ENCODE measurements at places on chromosomes 1 and 21.

DNA sequence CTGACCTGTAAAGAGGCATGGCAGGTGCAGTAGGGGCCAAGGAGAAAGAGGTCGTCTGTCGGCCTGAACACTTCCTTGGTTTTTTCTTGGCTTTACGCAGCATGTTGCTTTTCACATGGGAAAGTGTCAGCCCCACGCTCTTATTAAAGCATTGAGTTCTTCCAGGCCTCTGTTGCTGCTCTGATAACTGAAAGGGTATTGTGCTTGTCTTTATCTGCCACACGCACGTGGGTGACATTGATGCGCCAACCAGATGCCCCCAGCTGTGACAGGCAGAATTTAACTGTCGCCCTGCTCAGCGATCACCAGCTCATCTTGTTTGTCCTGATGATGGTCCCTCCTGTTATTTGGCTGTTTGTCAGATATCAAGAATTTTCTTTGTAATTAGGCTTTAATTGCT is 76.5 kb downstream of the GALNT2 start:
- DNase-seq = no peak

GRCh38 chr1:223628233-223629125 is 37.0 kb downstream of the CAPN8 start:
- no peak for DNase-seq

- DNase-seq = no peak
Observed at GRCh38 chr1:48792961-48793360, 16.3 kb upstream of the BEND5 start.

- DNase-seq = no peak
Observed at GRCh38 chr1:227910511-227911153, 37.1 kb downstream of the WNT9A start.

DNA sequence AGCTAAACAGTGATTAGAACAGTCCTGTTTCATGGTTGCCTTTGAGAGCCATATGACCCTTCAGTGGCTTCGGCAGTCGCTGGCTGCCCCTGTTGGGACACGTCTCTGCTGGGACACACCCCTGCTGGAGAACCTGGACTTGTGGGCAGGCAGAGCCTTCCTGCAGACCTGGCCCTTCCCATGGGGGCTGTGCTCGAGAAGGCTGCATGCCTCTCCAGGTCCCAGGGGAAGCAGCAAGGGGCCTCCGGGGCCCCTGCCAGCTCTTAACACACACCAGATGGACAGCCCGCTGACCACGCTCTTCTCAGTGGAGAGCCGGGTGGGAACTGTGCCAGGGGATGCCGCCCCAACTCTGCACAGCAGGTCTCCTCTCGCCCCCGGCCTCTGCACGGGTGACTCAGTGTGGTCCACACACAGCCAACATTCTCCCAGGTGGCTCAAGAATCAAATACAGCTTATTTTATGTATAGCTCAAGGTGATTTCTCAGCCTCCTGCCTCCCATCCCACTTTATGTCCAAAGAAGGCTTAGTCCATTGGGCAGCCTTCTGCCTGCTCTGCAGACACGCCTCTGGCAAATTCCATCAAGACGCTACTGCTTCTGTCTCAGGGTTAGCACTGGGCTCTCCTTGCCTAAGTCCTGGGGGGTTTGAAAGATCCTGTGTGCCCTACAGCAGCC is 450.8 kb downstream of the KIF26B start:
- no peak for DNase-seq

- DNase-seq = no peak
Observed at GRCh38 chr1:7420470-7421100, 350.5 kb upstream of the VAMP3 start.

GRCh38 chr1:44653107-44653964 is 20.9 kb downstream of the TMEM53 start:
- no peak for DNase-seq

- DNase-seq = peak; percentile 71
Observed at GRCh38 chr1:65924471-65924870, 131.8 kb downstream of the PDE4B start.

- DNase-seq = no peak
Observed at GRCh38 chr1:92759361-92759760, 25.5 kb downstream of the EVI5 start.

DNA sequence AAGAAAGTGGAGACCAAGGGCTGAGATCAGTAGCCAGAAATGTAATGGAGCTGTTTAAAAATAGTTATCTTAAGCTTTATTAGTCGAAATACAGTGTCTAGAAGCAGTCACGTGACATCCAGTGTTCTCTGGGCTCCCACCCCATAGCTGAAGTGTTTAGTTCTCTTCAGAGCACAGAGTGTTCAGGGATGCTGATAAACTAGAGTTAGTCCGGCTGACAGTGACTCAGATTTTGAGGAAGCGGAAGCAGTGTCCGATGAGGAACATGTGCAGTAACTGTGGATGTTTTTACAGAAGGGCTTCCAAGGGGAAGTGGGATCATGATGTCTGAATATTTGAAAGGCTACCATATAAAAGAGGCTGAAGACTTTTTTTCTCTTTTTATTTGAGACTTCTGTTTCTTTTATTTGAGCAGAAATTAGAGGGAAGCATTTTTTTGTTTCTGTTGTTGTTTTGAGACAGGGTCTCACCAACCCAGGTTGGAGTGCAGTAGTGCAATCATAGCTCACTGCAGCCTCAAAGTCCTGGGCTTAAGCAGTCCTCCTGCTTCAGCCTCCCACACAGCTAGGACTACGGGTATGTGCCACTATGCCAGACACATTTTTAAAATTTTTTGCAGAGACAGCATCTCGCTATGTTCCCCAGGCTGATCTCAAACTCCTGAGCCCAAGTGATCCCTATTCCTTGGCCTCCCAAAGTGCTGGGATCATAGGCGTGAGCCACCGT is 124.2 kb downstream of the GALNT2 start:
- no peak for DNase-seq

DNA sequence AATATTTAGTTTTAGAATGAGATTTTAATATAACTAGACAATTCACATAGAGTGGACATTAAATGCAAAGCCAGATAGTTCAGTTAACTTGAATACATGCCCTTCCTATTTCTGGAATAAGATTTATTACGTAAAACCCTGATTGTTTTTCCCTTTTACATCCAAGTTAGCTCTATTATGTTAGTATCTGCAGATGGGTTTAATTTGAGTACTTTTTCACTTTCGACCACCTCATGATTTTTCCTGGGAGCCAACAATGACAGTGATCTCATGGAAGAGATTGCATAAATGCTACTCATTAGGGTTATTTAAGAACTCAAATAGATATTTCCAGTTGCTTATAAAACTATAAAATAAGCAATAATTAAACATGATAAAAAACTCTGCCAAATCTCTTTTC is 199.4 kb upstream of the PTGFR start:
- DNase-seq = no peak

GRCh38 chr1:41862384-41863221 is 56.1 kb downstream of the HIVEP3 start:
- DNase-seq = peak; percentile 67

DNA sequence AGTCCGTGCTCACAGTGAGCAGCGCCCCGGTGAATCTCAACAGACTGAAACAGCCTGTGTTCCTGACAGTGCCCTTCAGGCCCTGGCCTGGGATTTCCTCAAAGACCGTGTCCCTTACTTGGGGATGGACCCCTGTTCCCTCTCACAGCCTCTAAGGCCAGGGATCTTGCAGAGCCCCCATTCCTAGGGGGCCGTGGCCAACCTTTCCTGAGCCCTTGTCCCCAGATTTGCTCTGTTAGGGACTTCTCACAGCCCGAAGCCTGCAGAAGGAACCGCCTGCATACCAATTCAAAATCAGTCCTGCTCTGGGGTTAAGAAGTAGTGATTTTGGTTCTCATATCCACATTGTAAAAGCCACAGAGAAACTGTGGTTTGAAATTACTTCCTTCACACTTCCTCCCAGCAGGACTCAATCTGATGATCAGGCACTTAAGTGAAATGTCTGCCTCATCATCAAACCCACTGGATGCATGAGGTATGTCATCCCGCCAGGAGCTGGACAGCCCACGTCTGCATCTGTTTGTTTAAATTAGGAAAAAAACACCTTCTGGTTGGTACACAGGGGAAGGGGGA is 14.9 kb downstream of the ABCA4 start:
- DNase-seq = no peak

DNA sequence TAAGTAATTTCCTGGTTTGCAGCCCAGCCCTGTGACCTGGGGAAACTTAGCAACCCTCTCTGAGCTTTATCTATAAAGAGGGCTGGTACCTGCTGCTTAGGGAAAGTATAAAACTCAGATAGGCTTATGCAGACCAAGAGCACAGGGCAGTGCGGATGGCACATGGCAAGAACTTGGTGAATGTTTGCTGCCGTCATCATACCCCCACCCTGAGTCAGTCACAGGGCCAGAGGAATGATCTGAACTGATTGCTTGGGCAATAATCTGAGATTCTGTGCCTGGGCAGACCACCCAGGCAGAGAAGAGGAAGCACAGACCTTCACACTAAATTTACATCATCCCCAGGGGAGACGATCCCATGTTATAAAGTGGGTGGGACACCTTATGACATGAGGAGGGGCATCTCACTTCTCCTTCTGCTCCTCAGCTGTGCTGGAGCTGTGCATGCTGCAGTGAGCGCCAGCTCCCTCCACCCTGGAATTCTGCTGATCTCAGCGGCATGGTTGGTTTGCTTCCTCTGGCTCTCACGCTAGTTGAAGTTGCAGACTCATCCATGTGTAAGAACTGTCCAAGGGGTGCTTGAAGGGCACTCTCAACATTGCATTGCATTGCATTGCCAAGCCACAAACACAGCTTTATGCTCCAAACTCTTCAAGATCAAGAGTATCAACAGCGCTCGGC is 197.1 kb downstream of the AJAP1 start:
- DNase-seq = no peak

DNA sequence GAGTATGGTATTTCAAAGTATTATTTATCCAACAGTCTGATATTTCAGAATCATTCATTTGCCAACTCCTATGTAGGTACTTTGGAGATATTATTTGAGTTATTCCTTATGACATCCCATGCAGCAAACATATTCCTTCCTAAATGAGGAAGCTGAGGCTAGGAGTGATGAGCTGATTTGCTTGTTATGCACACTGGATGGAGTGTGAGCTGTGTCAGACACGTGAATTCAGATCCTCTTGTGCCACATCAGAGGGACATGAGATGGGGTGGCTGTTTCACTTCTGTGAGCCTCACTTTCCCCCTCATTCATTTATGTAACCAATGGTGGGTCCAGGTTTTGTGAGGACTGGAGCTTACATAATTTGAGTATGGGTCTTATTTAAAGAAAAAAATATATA is 215.9 kb downstream of the DISC1 start:
- DNase-seq = no peak

DNA sequence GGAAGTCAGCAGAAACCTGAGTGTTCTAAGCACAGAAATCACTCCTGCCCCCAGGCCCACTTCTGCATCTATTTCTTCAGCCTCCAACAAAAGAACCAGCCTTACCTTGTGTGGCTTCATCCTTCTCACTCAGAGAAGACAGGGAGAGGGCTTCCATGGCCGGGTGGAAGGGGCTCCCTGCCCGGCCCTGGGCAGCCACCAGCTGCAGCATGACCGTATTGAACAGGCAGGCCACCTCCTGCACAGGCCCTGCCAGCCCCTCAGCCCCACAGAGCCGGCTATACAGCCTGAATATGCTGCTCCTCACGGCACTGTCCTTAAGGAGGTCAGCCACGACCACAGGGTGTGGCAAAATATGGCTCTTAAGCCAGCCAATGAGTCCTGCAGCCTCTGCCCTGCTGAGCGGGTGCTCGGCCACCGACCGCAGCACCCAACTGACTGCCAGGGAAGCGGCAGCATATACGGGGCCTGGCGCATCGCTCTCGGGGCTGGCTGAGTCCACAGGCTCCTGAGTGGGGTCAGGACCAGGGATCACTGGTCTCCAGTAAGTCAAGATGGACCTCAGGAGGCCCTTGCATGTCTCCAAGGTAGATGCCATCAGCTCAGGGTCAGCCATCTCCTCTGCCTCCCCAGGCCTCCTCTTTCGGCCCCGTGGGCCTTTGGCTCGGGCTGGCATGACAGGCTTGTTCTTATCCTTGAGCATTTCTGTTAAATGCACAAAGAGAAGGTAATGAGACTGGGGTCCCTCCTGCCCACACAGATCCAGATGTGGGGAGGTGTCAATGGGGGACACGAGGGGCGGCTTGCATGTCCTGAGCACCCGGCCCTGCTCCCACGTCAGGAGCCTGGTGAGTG is 17.9 kb downstream of the MRAP start:
- no peak for DNase-seq

GRCh38 chr1:89527256-89527655 is 2.6 kb downstream of the LRRC8B start:
- DNase-seq = no peak

- no peak for DNase-seq
Observed at GRCh38 chr1:202592146-202592545, 118.1 kb downstream of the SYT2 start.

DNA sequence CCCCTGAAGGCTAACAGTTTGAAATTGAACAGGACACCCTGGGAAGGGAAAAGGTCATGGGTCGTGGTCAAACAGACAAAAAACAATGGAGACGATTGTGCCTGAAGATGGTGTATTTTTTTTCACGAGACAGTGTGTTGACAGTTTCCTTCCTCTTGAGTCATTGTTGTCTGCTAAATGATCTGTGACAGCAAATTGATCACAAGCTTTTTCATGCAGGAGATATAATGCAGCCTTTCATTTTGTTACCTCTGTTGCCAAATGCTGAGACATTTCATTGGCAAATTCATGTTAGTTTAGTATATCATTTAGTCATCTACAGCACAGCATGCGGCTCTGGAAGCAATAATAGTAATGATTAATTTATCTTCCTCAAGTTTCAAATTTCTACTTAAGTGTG is 27.7 kb downstream of the UBE2U start:
- no peak for DNase-seq

DNA sequence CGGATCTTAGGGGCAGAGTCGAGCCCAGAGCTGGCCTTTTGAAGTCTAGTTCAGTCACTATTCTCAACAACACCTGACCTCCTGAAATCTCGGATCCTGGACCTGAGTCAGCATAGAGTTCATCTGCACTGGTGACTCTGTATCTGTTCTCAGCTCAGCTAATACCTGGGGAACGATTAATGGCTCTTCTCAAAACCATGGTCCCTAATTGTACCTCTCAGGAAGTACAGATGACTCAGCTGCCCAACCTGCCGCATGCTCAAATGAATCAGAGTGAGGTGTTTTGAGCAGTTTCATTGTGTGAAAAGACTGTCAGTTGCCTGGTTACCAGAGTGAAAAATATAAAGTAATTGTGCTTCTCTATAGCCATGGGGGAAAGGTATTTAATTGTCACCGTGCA is 89.2 kb downstream of the SLC35F3 start:
- DNase-seq = peak; percentile 21

DNA sequence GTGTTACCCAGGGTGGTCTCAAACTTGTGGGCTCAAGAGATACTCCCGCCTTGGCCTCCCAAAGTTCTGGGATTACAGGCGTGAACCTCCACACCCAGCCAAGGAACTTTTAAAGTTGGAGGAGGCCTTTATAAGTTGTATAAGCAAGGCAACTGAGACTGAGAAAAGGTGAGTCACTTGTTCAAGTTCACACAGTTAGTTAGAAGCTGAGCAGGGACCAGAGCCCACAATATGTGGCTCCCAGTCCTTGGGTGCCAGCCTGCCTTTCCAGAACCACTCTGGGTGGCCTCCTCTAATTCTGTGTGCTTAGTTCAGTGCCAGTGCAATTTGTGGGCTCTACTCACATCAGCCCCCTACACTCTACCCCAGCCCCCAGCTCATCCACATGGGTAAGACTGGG is 3.7 kb downstream of the RAB25 start:
- DNase-seq = no peak
